ENCODE measurements at places on chromosomes 3 and 15. TPM values are rescaled to one million over a fixed set of nuclear protein-coding genes. Genes with fewer than 3 reads are reported as not detected.

DNA sequence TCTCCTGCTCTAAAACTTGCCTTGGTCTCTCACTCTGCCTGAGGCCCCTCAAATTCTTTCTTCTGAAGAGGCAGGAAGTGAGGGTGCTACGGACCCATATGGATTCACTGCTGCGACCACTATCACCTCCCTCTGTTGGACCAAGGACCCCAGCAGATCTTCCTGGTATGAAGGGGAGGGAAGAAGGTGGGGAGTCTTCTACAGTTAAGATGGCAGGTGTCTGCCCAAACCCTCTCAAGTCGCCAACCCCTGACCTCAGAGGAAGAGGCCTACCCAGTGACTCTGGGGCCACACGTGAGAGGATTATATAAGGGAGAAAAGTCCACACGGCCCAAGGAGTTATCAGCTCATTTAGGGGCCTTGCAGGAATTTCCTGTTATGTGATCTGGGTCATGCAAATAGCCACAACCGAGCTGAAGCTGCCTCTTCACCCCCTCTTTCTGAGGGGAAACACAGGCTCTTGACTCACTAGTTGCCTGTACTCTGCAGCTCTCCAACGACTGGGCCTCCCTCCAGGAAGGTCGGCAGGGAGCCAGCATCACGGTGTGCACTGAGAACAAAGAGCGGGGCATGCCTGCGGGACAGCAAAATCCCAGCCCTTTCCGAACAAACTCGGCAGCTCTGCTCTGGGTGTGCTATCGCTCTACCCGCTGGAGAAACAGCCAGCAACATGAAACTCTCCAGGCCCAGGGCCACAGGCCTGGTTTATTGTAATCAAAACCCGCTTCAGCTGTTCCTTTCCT, 116.0 kb downstream of the XXYLT1 start:
- DNase-seq = peak; percentile 36

- no peak for DNase-seq
These were observed 44.7 kb upstream of the GOLM2 start for GRCh38 chr15:44243829-44244228.

DNA sequence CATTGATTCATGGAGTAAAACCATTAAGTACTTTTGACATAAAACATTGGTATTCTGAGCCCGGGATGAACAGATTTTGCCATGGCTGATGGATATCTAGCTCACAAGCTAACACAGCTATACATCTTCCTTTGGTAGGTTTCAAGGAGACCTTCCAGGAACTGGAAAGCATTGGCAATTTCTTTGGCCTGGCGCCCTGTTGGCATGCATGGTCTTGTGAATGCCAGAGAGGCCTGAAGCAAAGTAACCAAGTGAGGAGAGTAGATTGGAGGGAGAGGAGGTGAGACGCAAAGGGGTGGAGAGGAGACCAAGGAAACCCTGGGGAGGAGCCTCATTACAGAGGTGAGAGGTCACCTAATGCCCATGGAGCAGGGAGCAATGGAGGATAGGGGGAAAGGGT, 67.2 kb downstream of the SQOR start:
- DNase-seq = no peak

GRCh38 chr15:75104804-75105557, 81.6 kb downstream of the PPCDC start:
- DNase-seq = no peak

STXBP5L gene
- total RNA-seq = 14.6 TPM

DNA sequence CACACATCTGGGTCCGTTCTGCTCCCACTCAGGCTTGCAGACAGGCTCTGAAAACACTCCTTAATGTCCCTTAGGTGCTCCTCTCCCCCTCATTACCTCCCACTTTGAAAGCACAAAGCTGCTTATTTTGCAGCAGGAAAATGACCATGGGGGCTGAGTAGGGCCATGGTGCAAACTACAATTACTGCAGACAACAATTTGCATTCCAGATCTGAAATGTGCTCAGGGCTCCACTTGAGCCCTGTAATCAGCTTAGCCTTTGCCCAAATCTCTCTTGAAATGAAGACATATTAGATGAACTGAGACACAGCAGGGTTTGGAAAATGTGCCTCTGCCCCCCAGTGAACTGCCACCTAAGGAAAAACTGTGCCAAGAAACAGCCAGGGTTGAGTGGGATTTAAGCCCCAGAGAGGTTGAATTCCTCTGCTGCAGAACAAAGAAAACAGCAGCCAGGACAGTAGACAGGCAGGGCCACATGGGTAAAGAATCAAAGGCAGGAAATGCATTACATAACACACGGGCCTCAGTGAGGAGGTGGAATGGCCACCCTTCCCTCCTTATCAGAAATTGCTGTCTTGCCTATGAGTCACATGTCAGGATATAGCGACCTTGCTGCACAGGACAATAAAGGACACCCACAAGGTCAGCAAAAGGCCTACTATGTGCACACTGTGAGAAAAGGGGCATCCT, 126.8 kb upstream of the ARHGEF3 start:
- DNase-seq = no peak

- no peak for DNase-seq
These were observed 99.1 kb downstream of the FOXP1 start for GRCh38 chr3:71484452-71484851.

SIN3A gene
- total RNA-seq = 67.3 TPM

DNA sequence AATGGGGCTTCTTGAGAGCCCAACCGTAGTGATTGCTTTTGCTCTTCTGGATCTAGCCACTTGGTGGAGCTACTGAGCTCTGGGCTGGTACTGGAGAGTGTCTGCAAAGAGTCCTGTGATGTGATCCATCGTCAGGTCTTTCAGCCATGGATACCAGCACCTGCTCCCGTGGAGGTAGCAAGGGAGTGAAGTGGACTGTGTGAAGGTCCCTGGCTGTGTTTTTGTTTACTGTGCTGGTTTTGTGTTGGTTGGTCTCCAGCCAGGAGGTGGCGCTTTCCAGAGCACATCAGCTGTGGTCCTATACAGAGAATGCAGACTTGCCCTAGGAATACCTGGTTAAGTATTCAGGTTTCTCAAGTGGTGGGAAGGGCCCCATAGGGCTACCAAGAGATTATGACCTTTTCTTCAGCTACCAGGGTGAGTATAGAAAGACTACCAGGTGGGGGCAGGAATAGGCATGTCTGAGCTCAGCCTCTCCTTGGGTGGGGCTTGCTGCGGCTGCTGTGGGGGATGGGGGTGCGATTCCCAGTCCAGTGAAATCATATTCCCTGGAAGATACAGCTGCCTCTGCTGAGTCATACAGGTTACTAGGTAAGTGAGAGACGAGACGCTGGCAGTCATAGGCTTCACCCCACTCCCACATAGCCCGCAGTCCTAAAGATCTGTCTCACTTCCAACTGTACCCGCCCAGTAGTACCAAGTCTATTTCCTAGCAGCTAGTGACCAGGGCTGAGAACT, 733.7 kb downstream of the ZNF385D start:
- DNase-seq = peak; percentile 8

GATM gene
- 3.5 TPM for total RNA-seq

- DNase-seq = no peak
These were observed 370.3 kb upstream of the PLSCR5 start for GRCh38 chr3:146975476-146975875.

GRCh38 chr3:156611870-156612494, 57.1 kb upstream of the SSR3 start:
- DNase-seq = no peak

Measured in endothelial cell (in vitro differentiated cells).